ENCODE measurements at places on chromosomes 12 and 14. TPM values are rescaled to one million over a fixed set of nuclear protein-coding genes. Genes with fewer than 3 reads are reported as not detected.
A peak's percentile ranks its signal among the peaks of the same experiment; 100 is the strongest.

The RBM23 gene
- 22.2 TPM for total RNA-seq

The ZDHHC22 gene
- not detected for total RNA-seq

The HOTAIR gene
- not detected for total RNA-seq

The BMAL2 gene
- 22.5 TPM for total RNA-seq

The RTN1 gene
- total RNA-seq, result 0.39 TPM

The A2M gene
- 2,753 TPM for total RNA-seq

The CHGA gene
- total RNA-seq, result 0.18 TPM

The GPR162 gene
- 0.53 TPM for total RNA-seq

The DPY19L2 gene
- total RNA-seq, result 0.29 TPM

The GYS2 gene
- total RNA-seq, result 63.9 TPM

The IAPP gene
- total RNA-seq, result not detected

The KRT6C gene
- total RNA-seq, result not detected

The KTN1 gene
- 55.8 TPM for total RNA-seq

The RPS6KL1 gene
- 4.1 TPM for total RNA-seq

The OVCH1 gene
- not detected for total RNA-seq

The KLRG1 gene
- total RNA-seq, result 2.7 TPM

The ALDH2 gene
- total RNA-seq, result 582 TPM

DNA sequence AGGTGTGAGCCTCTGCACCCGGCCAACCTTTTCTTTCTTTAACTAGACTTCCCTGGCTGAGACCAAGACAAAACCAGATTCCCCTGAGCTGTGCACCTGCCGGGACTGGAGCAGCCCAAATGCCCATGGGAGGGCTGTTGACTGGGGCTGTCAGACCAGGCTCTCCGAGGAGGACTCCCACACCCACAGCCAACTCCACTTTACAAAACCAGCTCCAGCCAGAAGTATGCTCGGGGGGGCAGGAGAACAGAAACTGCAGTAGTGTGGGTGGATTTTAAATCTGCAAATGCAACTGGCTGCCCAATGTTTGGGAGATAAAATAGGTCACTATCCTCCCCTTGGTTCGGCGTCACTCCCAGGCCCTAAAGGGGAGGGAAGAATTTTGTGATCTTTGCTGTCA is 78.5 kb downstream of the VCPKMT start:
- peak; percentile 74 for DNase-seq

- DNase-seq, result no peak
Measured at GRCh38 chr14:47195582-47195981, 479.8 kb downstream of the MDGA2 start.

- no peak for DNase-seq
Measured at GRCh38 chr14:20516921-20517320, 11.6 kb downstream of the RNASE10 start.

- DNase-seq, result no peak
Measured at GRCh38 chr12:21690704-21691368, 33.2 kb upstream of the LDHB start.

DNA sequence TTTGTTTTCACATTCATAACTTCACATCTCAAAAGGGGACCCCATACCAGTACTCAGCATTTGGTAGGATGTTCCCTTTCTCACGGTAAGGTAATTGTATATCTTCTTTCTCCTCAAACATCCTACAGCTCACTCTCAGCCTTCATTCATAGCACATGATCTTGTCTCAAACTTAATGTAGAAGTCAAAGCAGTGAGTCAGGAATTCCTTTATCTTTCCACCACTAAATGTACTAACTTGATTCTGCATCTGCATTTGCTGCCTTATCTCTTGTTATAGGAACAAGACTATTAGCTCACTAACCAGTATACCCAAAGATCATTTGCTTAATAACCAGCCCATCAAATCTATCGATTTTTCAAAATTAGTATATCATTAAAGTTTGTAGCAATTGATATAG is 22.9 kb downstream of the CPSF2 start:
- DNase-seq, result no peak

GRCh38 chr12:51318846-51319599 is 5.0 kb downstream of the BIN2 start:
- DNase-seq, result no peak

- peak; percentile 41 for DNase-seq
Measured at GRCh38 chr12:143964-144649, 69.8 kb downstream of the SLC6A12 start.

GRCh38 chr12:27924350-27925135 is 48.0 kb downstream of the PTHLH start:
- no peak for DNase-seq

GRCh38 chr12:120800665-120801064 is 75.0 kb downstream of the ACADS start:
- no peak for DNase-seq

GRCh38 chr14:31712244-31713127 is 151.3 kb downstream of the NUBPL start:
- no peak for DNase-seq

- DNase-seq, result no peak
Measured at GRCh38 chr12:58341791-58342190, 400.4 kb downstream of the ATP23 start.

- no peak for DNase-seq
Measured at GRCh38 chr14:54106661-54107377, 150.2 kb upstream of the BMP4 start.

DNA sequence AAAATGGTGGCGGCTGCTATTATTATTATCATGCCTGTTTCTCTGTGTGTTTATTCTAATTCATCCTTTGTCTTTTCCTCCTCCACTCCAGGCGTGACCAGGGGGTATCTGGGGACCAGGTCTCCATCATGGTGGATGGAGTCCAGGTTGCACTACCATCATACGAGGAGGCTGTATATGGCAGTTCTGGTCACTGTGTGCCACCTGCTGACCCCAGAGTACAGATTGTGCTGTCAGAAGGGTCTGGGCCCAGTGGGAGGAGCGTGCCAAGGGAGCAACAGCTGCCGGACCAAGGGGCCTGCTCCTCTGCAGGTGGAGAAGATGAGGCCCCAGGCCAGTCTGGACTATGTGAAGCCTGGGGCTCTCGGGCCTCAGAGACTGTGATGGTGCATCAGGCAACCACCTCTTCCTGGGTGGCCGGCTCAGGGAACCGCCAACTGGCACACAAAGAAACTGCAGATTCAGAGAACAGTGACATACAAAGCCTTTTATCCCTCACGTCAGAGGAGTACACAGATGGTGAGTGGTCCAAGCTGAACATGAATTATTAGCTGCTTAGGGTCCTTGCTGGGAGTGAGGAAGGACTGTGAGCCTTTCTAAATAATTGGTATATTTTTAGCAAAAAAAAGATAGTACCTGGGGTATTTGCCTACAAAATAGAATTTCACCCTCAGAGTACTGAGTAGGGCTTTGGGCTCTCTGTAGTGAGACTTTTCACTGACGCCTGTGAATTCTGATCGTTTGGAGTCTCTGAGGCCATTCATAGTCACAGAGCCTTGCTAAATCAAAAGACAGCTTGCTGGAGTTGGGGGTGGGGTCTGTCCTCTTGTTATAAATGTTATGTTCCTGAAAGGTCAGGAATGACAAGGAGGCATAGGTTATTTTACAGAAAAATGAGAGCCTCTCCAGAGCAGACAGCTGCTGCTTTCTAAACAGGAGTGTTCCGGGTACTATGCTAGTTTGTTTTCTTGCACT is 58.1 kb upstream of the SRSF5 start:
- DNase-seq, result no peak

DNA sequence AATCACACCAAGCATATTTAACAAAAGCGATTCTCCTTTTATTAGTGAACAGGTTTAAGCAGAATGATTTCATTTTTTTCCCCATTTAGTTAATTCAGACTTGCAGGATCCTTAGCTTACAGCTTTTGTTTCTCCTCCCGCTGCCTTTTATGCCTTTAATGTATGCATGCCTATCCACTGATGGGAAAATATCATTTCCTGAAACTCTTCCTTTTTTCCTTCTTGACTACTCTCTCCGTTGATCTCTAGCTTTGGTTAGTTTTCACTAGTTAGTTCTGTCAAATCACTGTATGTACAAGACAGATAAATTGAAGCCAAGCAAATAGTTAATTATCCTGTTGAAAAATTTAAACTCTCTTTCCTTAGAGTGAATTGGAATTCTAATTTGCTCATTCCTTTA is 26.3 kb downstream of the NKX2-1 start:
- DNase-seq, result no peak

DNA sequence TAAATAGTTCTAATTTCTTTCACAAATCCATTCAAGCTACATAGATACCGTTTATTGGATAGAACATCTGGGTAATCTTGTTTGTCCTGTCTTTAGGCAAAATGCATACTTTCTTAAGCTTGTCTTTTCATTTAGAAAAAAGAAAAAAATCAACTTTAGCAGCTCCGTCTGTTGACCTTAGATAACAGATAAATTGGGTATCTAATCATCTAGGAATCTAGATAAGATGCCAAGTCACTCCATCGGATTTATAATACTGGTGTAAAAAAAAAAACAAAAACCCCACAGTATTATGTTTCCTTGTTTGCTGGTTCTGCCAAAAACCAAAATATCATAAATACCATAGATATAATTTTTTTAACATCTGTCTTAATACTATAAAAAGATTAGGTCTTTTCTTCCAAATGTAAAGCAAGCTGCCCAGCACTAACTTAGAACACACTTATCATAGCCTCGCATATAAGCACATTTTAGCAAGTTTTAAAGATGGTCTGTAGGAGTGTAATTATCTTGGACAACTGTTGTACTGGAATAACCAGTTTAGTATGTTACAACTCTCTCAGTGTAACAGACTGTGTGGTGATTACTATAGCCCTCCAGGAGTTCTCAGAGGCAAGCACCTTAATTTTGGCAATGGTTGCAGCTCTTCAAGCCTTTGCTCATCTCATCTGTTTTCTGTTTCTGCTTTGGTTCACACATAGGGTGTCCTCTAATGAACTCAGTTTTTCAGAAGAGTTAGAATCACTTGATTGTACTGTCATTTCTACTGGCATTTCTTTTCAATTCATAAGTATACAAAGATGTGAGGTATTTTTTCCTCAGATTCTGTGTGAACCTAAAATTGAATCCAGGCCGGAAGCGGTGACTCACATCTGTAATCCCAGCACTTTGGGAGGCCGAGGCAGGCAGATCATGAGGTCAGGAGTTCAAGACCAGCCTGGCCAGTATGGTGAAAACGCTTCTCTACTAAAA is 83.1 kb downstream of the ANO6 start:
- DNase-seq, result no peak

DNA sequence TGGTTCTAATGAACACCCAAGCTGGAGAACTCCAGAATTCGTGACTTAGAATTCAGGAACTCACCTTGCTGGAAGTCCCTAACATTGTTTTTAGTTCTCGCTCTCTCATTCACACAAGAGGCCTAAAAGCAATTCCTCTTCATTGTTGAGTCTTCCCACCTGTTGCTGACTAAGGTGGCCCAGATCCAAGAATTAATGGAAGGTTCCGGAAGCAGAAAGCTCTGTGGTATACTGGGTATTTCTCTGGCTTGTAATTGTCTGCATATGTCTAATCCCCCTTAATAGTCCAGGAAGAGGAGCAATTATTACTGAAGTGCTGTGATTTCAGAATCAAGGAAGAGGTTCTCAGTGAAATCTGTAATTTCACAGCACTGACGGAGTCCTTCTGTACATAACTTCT is 31.4 kb downstream of the TMEM233 start:
- no peak for DNase-seq

GRCh38 chr12:6778217-6778573 is 5.9 kb downstream of the LAG3 start:
- DNase-seq, result peak; percentile 58

DNA sequence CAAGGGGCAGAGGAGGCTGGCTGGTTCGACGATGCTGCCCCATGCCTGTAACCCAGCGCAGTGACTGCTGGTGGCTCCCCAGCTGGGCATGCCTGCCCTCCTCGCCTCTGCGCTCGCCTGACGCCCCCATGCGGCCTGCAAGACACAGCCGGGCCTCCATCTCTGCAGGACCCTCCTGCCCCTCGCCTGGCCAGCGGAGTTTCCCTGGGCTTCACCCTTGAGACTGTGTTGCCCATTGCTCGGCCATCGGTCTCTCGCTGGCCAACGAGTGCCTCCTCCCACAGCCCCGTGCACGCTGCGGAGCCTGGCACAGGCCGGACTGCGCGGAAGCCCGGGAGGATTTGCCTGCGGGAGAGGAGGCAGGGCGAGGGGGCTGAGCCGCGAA is 17.6 kb downstream of the ASPG start:
- DNase-seq, result peak; percentile 47

GRCh38 chr12:7439579-7440505 is 4.1 kb downstream of the CD163L1 start:
- DNase-seq, result no peak
